ENCODE measurements at places on chromosomes 16 and 17.
A peak's percentile ranks its signal among the peaks of the same experiment; 100 is the strongest.

- no peak for DNase-seq
Measured at GRCh38 chr17:74002241-74002640, 201.2 kb upstream of the RPL38 start.

DNA sequence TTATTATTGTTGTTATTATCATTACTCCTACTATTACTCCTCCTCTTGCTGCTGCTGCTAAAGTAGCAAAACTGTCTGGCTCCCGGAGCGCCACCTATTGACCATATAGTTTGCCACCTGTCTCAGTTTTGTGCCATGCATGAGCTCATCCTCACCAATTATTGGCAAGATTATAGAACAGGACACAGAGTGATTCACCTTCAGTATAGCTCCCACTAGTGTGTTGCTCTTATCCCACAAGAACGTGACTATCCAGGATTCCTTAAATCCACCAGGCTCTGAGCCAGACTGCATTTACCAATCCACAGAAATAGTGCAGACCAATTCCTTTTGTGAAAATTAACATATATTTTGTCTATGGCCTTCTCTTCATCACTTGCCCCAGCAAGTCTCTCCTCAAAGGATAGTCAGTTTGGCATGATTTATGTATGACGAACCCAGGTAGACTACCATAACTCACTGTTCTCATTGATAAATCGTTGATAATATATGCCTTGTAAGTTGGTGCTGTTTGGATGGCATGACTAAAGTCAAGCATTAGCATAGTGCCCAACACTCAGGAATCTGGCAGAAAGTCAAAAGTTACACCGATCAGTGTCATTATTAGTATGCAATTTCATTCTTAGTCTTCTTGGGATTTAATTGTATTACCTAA is 405.5 kb upstream of the HSBP1 start:
- no peak for DNase-seq

DNA sequence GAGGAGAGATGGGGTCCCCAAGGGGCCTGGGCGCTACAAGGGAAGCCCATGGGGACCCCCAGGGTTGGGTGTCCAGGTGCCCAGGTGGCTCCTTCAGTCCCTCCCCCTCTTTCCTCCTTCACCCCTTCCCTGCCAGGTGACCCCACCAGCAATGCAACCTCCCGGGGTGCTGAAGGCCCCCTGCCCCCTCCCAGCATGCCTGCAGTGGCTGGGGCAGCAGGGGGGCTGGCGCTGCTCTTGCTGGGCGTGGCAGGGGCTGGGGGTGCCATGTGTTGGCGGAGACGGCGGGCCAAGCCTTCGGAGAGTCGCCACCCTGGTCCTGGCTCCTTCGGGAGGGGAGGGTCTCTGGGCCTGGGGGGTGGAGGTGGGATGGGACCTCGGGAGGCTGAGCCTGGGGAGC is 4.0 kb downstream of the EFNB3 start:
- DNase-seq = peak; percentile 67

GRCh38 chr17:41404024-41404671 is 6.7 kb upstream of the KRT31 start:
- no peak for DNase-seq

- no peak for DNase-seq
Measured at GRCh38 chr16:67658849-67659674, 998 bp downstream of the ACD start.
